ENCODE measurements at places on chromosomes 6 and 20.

GRCh38 chr20:40980828-40981310, 47.8 kb upstream of the TOP1 start:
- no peak for DNase-seq

DNA sequence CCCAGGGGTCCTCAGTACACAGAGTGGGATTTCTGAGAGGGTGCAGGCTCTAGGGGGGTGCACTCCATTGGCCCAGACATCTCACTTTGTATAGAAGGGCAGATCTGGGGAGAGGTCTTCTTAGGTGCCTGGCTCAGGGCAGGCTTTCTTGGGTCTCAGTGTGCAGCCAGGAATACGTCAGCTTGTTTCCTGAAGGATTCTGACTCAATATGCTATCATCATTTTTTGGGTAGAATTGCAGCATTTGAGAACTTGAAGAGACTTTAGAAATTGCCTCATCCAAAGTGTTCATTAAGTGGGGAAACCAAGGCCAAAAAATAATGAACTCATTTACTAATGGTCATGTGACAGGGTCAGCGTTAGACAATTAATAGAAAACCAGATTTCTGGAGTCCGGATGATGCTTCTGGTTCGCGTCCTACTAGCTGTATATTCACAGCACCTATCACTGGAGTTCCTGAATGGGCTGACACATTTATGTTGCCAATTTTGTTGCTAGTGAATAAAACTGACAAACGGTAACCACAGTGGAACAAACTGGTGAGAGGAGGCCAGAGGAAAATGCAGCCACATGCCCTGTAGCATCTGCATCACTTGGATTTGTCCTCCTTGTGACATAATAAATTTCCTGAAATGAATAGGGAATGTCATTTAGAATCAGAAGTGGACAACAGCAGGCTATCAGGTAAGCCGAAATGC, 238.9 kb downstream of the TBC1D7 start:
- DNase-seq: no peak

DNA sequence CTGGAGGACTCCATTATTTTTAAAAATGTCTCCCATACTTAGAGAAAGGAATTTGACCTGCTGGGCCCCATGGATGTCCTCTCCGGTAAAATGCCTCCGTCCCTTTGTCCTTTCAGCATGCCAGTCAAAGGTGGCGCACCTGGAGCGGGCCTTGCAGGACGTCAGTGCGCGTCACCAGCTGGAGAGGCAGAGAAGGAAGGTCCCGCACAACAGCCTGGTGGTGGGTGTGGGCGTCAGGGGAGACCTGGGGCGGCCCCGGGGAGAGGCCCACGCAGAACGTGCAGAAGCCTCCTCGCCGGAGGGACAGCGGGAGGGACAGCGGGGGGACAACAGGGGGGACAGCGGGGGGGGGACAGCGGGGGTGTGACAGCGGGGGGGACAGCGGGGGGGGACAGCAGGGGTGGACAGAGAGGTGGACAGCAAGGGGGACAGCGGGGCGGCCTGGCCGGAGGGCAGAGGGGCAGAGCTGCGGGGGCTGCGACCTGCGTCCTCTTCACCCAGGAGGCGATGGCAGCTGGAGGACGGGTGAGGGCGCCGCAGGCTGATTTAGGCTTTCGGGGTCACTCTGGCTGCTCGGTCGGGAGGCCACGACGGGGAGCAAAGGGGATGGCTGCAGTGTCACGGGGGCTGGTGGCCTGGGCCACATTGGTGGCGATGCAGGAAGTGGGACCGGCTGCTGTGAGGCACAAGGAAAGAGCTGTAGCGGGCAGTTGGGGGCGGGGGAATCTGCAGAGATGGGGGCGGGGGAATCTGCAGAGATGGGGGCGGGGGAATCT, 859 bp upstream of the KIF25 start:
- no peak for DNase-seq

- no peak for DNase-seq
Observed at GRCh38 chr20:20411402-20411801, 43.5 kb downstream of the INSM1 start.

GRCh38 chr6:21186479-21187055, 407.0 kb upstream of the SOX4 start:
- DNase-seq: no peak

DNA sequence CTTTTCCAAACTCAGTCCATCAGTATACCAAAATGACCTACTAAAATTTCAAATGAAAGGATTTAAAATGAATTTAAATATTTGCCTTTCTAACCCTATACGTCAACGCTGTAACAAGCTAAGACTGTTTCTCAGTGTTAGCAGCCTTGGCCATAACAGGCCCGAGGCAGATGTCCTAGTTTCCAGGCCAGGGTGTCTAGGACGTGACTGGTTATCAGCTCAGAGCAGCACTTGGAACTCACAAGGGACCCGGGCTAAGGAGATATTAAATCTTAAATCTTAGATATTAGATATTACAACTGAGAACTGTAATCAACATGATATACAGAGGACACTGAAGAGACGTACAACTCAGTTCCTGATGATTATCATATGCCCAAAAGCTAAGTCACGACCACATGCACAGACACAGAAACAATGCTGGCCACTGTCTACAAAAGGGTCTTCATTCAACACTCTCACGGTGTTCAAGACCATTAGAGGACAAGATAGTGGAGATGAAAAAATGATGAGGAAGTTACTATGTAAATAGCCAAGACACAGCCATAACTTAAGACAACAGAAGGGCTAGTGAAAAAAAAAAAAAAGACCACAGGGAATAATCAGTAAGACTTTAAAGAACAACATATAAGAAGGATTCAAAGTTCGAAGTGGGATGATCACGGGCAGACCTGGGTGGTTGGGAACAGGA, at the start of gene CLDN20:
CLDN20 (plus strand) TSS at position 641 of the 691 bp plus-strand sequence. CDS start 11,707 bp downstream, outside the sequence.
- DNase-seq: no peak

GRCh38 chr20:13307562-13308163, 86.6 kb downstream of the ISM1 start:
- DNase-seq: no peak
